Dorsolateral prefrontal cortex (tissue), 122 donors: ENCODE measurements at places on chromosomes 1 and 21. TPM values are rescaled to one million over a fixed set of nuclear protein-coding genes. Genes with fewer than 3 reads are reported as not detected.

RXFP4 gene
- not detected for total RNA-seq

PHGDH gene
- total RNA-seq: 143 TPM

COL8A2 gene
- 1.3 TPM for total RNA-seq

OR6N1 gene
- total RNA-seq: not detected

- no peak for DNase-seq
Measured at GRCh38 chr1:62541048-62541447, 56.3 kb upstream of the ANGPTL3 start.

DNA sequence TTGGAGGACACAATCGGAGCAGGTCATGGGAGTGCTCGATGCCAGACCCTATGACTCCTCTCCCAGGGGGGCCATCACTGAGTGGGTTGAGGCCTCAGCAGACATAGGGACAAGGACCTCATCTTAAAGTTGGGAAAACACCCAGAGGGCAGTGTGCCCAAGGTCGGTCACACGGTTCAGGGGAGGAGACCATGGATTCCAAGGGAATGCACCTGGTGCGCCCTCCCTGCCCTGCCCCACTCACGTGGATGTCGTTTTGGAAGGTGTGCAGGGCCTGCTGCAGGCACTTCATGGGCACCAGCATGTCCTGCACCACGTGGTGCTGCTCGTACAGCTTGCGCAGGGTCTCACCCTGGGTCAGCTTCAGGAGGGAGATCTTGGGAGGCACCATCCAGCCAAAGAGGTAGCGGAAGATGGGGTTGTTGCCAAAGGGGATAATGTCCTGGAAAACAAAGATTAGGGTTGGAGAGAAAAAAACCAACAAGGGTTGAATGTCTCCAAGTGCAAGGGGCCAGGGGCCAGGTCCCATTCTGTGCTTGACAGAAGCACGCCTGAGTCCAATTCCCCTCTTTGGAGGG is 33.1 kb downstream of the DHCR24 start:
- no peak for DNase-seq

GRCh38 chr21:24716281-24716918 is 890.9 kb downstream of the MRPL39 start:
- no peak for DNase-seq

GRCh38 chr1:6905790-6906189 is 120.5 kb downstream of the CAMTA1 start:
- DNase-seq: no peak

- DNase-seq: no peak
Measured at GRCh38 chr21:38917043-38917774, 111.5 kb downstream of the ETS2 start.

- no peak for DNase-seq
Measured at GRCh38 chr1:145877923-145878486, 7.7 kb downstream of the ANKRD35 start.

GRCh38 chr21:25518491-25518911 is 88.8 kb downstream of the MRPL39 start:
- DNase-seq: no peak

DNA sequence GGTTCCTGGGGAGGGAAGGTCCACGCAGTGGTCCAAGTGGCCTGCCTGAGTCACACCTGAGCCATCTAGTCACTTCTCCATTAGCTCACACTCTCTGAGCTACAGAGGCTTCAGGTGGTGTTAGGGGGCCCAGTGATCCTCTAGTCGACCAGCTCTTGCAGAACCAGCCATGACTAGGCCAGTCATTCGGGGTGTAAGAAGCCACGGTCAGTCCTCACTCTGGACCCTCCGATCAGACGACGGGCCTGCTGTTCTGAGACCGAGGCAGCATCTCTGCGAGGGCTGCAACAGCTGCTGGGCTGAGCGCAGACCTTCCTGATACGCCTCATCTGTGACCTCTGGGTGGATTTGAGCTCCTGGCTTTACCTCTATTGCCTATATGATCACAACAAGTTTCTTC is 68.8 kb downstream of the RIPK4 start:
- no peak for DNase-seq

DNA sequence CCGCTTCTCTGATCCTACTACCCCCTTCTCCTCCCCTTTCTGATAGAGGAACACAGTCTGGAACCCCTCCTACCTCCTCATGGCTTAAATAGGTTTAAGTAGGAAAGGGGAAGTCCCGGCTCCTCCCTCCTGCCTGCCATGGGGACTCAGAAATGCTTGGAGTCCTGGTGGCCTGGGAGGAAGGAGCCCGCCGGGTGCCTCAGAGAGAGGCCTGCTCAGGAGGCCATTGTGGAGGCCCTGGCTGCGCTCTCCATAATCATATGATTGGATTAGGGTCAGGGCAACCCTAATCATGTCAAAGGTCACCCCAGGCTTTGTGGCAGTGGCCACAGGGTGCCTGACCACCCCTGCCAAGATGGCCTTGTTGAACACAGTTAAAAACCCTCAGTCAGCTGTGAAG is 29.0 kb downstream of the WNT3A start:
- no peak for DNase-seq

- DNase-seq: no peak
Measured at GRCh38 chr1:62307895-62308492, 11.2 kb downstream of the KANK4 start.

DNA sequence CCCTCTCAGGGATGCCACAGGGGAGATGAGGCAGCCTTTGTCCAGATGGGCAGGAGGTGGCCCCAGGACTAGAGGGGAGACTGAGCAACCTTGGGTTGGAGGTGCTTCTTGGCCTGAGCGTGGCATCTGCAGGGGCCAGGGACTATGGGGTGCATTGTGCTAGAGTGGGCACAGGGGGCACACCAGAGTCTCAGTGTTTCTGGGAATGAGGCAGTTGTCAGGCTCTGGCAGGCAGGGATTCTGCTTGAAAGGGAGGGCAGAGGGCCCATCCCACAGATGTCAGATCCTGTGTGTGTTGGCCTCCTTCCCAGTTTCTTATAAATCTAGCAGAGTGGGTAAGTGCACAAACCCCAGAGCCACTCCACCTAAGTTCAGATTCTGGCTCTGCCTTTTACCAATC is 13.7 kb downstream of the LGR6 start:
- DNase-seq: no peak

DNA sequence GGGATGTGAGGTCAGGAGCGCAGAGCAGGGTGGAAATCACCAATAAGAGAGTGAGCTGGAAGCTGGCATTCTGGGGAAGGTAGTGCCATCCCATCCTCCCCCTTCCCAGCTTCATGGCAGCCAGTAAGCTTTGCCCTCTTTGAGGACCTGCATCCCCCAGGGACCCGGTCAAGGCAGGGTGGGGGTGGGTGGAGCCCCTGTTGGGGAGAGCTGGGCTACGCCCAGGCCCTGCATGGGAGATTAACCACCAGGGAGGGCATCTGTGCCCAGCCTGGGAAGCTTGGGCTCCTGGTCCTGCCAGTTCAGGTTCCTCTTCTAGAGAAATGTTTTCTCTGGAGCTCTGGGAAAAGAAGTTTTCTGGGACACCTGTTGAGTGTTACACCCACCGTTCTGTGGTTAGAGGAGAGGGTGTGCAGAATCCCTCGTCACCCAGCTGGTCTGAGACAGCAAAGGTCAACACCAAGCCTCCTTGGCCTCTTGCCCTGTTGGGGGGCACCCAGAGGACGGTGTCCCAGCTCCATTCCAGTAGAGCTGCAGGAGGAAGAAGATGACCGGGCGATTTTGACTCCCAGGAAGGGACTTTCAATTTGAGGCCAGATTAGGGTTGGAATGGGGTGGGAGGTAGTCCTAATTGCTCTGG is 30.1 kb upstream of the TENT5C start:
- DNase-seq: no peak

DNA sequence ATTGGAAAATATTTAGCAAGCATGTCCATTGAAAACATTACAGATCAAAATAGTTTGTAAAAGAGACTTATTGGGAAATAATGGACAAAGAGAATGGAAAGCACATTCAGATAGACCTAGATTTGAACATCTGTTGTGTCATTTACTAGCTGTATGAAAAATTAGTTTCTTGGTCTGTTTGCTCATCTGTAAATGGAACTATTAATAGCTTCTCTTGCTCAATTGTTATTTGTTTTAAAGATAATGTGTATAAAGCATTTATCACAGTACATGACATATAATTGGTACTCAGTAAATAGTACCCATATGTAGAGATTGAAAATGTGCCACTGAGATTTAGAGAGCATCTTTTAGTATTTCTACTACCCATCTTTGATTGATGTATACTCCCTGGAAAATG is 25.9 kb downstream of the RPAP2 start:
- no peak for DNase-seq

GRCh38 chr1:230823426-230823825 is 44.9 kb downstream of the C1orf198 start:
- DNase-seq: no peak

GRCh38 chr1:224205438-224205840 is 22.4 kb downstream of the DEGS1 start:
- no peak for DNase-seq

- DNase-seq: no peak
Measured at GRCh38 chr1:44830900-44831304, 12.2 kb downstream of the PTCH2 start.

DNA sequence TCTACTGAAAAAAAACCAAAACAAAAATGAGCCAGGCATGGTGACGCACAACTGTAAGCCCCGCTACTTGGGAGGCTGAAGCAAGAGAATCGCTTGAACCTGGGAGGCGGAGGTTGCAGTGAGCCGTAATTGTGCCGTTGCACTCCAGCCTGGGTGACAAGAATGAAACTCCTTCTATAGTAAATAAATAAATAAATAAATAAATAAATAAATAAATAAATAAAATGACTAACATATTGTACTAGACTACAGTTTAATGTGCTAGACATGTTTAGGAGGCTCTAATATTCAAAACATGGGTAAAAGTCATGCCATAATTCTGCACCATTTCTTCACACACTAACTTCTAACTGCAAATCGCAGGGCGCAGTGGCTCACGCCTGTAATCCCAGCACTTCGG is 33.3 kb upstream of the ERO1B start:
- no peak for DNase-seq

DNA sequence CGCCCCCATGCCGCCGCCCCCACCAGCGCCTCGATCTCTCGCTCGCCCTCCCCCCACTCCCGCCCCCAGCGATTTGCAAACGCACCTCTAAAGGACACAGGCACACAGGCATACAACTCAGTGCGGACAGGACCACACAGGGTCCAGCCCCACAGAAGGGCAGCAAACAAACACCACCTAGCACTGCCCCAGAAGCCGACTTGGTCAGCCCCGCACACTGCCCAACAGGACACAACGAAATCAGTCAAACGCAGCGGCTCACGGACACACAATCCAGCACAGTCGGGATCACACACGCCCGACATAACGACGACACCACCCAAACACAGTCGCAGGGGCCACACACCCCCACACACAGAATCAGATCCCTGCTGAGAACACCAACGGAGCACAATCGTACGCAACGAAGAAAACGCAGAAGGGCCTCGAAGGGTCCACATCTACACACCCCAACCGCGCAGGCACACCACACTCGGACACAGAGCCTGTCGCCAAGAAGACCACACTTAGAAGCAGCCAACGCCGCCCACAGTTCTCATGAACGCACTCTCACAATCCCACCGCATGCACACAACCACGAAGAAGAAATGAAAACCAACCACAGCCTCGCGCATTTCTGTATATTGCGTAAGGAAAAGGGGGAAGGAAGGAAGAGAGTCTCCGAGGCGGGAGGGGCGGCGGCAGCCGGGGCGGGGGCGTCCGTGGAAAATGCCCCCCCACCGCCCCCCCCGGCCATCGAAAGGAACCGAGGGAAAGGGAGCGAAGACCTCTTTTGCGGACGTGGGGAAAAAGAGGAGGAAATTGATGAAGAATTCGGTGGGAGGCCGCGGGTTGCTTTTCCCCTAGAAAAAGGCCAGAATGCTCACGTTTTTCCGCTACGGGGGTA is 481 bp downstream of the TAL1 start:
- no peak for DNase-seq

- DNase-seq: no peak
Measured at GRCh38 chr1:27509127-27510080, 19.4 kb upstream of the WASF2 start.

DNA sequence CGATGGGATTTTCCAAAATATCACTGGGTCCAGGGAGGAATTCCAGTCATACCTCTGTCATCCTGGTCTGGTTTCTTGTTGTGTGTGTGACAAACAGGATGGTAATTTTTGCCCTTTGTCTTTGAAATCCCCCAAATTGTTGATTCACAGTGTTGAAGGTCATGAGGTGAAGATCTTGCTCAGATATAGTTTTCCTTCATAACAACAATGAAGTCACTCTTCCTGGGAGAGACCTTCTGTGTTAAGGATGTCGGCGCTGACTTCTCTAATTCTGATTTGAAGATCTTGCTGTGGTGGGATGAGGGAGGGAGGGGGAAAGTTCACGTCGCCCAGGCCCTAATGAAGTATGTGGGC is 32.2 kb upstream of the MPZL1 start:
- no peak for DNase-seq

- no peak for DNase-seq
Measured at GRCh38 chr1:230744382-230744781, 2.8 kb upstream of the CAPN9 start.

- DNase-seq: no peak
Measured at GRCh38 chr1:41330588-41331545, 30.4 kb upstream of the FOXO6 start.

- DNase-seq: no peak
Measured at GRCh38 chr1:26044971-26045721, 772 bp downstream of the SLC30A2 start.

GRCh38 chr1:216456682-216457081 is 33.4 kb upstream of the USH2A start:
- DNase-seq: no peak

DNA sequence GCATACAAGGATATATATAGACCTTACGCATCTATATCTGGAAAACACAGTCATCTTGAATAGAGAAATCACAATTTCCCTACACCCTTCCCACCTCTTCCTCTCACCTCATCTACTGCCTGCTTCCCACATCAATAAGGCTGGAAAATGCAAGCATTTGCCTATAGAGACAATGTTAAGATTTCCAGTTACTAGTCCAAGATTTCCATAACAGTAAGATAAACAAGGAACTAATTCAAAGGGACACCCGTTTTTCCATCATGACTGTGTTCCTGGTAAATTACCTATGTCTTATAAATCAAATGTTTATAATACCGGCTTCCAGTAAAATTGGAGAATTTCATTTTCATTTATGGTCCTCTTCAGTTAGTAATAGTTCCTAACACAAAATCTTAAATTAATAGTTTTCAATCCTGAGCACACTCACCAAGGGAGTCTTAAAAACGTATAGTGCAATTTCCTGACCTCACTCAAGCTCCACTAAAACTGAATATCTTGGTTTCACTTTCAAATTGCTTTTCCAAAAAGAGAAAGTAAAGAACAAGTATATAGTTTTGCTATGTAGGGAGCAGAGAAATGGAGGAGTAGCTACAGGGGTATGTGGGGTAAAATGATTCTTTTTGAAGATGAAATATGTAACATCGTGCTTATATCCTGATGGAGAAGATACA is 398.7 kb downstream of the PLPP3 start:
- no peak for DNase-seq

- no peak for DNase-seq
Measured at GRCh38 chr1:104856091-104856490, 1106.4 kb downstream of the AMY1C start.
